ENCODE measurements at places on chromosomes 2 and 18. TPM values are rescaled to one million over a fixed set of nuclear protein-coding genes. Genes with fewer than 3 reads are reported as not detected.

DNA sequence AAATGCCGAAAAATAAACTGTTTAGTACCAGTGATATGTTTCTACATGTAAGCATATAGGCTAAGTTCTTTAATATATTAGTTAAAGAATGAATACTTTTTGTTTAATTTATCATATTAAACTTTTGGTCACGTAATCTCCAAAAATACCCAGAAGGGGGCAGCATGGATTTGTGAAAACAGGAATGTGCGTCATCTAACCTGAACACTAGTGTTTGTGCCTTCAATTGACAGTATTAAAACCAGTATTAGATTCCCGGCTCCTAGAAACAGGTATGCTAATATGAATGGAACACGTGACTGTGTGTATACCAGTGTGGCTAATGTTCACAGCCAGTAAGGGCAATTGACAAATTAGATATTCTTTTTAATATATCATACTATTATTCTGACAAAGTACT, 51.8 kb downstream of the WDR7 start:
- DNase-seq = no peak

GRCh38 chr2:99862566-99862965, 279.8 kb downstream of the AFF3 start:
- DNase-seq = no peak

DNA sequence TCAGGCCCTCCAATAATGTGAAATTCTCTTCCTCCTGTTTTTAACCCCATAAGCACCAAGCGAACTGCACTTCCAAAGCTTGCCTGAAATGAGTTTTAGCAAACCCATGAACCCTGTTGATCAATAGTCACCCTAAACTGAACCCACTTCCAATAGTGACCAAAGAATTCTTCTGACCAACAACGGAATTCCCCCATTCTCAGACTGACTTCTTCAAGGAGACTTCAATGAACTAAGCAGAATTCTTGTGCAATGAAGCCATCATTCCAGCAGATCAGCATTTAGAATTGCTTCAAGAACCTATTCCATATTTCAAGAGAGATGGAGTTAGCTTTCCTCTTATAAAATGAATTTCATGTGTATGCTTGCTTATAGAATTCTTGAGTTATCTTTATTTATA, 176.9 kb upstream of the FN1 start:
- DNase-seq = no peak

GRCh38 chr2:237596520-237597195, 6.1 kb upstream of the RAB17 start:
- no peak for DNase-seq

DNA sequence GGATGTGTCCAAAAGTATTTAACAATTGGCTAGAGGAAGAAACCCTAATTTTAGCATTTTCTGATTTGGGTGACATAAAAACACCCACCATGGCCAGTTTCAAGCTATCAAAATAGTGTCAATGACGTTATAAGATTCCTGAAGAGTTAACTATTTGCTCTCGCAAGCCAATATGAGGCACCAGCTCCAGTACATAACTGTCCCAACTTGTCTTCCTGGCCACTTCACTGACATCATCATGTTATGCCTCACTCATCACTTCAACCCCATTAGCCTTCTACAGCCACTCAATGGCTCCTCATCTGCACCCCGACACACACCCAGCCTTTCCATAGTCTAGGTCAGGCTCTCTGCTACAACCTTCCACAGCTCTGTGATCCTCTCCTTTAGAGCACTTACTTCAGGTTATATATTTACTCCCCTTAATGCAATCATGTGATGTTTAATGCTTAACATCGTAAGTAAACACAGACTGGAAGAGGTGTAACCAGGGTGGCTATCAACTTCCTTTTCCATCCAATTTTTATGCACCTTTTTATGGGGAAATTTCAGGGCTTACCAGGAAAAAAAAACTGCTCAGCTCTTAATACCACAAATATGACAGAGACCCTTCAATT, 158.7 kb downstream of the VWC2L start:
- DNase-seq = no peak

DNA sequence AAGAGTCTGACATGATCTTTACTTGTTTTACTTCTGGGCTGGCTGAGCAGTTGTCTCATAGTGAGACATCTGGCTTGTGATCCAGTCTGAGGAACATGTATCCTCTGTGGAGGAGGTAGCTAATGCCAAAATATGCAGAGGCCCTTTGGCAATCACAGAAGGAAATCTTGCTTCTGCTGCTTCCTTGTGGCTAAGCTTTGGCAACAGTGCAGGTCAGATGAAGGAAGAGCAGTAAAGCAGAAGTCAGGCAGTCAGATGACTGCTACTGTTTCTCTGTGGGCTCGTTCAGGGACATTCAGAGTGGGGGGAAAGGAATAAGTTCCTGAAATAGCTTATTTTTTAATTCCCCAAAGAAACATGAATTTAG, 22.3 kb downstream of the DOK1 start:
- DNase-seq = no peak

DNA sequence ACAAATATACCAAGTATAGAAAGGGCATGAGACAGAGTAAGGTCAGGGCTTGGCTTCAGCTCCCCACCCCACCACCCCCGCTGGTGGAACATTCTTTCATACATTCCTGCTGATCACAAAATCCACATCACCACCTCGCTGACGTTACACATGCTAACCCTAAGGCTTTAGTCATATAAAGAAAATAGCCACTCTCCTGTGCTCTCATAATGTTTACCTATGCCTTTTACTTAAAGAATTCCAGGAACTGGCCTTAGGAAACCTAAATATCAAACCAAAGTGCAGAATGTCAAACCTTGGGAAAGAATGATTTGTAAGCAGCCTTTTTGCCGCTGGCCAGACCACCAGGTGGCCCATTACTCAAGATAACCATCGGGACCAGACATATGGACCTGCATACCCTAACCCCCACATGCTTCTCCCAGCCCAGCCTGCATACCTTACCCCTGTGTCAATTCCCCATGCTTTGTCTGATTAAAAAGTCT, 136.3 kb upstream of the SLC39A10 start:
- no peak for DNase-seq

DNA sequence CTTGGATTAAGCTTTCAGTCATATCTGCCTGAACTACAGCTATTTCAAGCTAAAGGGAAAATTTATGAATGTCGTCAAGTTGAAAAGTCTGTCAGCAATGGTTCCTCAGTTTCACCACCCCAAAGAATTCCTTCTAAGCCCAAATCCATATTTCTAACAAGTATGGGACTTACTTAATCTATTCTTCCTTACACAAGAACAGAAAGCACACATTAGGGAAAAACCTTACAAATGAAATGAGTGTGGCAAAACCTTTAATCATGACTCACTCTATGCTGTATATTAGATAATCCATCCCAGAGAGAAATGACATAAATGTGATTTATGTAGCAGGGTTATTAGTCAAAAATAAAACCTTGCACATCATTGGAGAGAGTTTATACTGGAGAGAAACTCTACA, 78.9 kb downstream of the RAB31 start:
- DNase-seq = no peak

- no peak for DNase-seq
Observed at GRCh38 chr2:199818026-199818425, 33.0 kb downstream of the FTCDNL1 start.

GRCh38 chr18:47418746-47419145, 167.3 kb upstream of the SKOR2 start:
- no peak for DNase-seq

DNA sequence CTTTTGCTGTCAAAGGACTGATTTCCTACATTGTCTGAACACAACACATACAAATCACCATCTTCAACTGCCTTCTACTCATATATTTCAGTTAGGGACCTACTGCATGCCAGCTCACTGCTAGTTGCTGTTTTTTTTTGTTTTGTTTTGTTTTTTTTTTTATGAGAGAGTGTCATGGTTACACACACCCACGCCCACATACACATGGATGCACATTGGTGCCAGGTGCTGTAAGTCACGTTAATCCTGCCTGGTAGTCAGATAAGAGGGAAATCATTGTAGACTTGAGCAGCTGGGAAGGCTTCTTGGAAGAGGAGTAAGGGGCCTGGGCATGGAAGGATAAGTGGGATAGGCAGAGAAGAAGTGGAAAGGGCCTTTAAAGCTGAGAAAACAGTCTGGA, 209.9 kb downstream of the TDRD15 start:
- DNase-seq = no peak

GRCh38 chr18:38693104-38693503, 1127.5 kb upstream of the CELF4 start:
- no peak for DNase-seq

- DNase-seq = no peak
Observed at GRCh38 chr18:13572721-13573120, 153.6 kb downstream of the FAM210A start.

- no peak for DNase-seq
Observed at GRCh38 chr18:33805592-33805991, 227.6 kb downstream of the ASXL3 start.

GRCh38 chr18:68024716-68025115, 508.2 kb upstream of the DSEL start:
- DNase-seq = no peak

DNA sequence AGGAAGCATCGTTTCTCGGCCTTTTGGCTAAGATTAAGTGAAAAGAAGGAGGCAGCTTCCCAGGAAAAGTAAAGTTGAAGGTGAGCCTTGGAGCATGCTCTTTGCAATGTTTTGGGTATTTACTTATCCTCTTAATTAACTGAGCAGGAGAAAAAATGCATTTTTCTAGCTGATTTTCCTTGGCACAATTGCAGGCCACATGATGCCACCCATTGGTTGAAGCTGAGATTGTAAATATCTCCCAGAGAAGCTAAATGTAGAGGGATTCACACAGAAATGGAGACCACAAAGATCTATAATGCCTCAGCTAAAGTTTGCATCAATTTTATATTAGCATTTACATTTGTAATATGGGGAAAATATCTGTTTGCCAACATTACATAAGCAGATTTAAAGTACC, 294.1 kb downstream of the KCNS3 start:
- DNase-seq = no peak

DNA sequence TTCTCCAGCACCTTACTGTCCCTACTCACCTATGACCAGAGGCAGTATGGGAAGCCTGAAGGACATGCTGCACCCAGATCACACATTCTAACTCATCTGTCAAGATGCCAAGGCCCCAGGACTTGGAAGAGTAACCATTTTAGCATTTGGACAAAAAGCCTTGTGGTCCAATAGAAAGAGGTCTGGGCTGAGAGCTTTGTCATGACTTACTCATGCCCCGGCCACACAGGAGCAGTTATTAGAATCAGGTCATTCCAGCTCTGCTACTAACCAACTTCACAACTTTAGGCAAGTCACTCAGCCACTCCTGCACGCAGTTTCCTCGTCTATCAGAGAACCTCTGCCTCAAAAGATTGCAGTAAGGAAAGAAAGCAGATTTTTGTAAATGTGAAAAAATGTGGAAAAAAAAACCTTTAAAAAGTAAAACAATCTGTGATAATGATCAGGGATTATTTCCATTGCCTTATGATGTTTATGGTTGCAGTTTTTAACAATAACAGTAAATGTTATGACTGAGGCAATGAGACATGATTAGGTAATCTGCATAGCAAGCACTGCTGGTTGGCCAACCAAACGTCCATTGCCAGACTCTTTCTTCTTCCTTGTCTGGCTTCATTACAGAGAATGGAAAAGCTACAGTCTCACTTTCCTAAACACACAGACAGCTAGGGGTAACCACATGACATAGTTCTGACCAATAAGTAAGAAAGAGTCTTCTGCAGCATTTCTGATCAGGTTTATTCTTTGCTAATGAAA, 255.4 kb upstream of the CHAC2 start:
- DNase-seq = no peak

DNA sequence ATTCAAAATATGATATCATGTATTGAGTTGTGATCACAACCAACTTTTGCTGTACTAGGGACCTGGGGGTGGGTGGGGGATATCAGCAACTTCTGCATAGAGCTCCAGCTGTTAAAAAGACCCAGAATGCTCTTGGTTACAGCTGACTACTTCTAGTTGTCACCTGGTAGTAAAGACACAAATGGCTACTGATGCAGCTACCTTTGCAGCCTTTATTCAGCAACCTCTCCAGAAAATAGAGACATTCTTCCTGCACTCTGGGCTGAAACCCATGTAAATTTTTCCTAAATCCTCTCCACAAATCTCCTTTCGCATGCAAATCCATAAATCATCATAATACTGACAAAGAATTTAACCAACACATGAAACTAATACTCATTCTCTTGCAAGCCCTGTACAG, 238.3 kb downstream of the TCF4 start:
- DNase-seq = no peak

GRCh38 chr2:96340493-96341414, 5.2 kb downstream of the NCAPH start:
- DNase-seq = no peak

- no peak for DNase-seq
Observed at GRCh38 chr2:121203591-121204249, 81.3 kb downstream of the TFCP2L1 start.

GRCh38 chr18:3457261-3457724, 7.3 kb downstream of the TGIF1 start:
- DNase-seq = no peak

GRCh38 chr2:37568565-37568964, 102.9 kb downstream of the CDC42EP3 start:
- no peak for DNase-seq

DNA sequence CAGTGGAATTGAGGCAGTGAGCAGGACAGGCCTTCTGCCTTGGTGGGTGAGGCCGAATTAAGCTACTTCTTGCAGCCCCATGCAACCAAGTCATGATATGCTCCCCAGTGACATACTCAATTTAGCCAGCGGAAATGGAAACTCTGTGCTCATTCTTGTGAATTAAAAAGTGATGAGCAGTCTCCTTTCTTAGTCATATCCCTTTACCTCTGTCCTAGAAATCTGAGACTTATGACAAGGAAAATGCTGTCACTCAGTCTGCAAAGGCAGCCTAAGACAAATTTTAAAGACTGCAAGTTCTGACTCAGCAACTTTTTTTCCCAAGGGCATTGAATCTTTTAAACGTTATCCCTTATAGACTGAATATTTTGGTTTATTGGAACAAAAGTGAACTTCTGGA, 218.2 kb downstream of the SH3BP4 start:
- no peak for DNase-seq

The UGT1A3 gene
- not detected for total RNA-seq

The STON1 gene
- total RNA-seq = 13.4 TPM

The RPE gene
- 66.5 TPM for total RNA-seq

The RGPD4 gene
- 0.05 TPM for total RNA-seq

The TSPYL6 gene
- total RNA-seq = not detected

The KATNAL2 gene
- total RNA-seq = 11.7 TPM

The PIEZO2 gene
- 10.7 TPM for total RNA-seq

The IL1R2 gene
- total RNA-seq = not detected

The ARHGEF4 gene
- 18.1 TPM for total RNA-seq

The GTF2A1L gene
- not detected for total RNA-seq

The NRP2 gene
- total RNA-seq = 19.9 TPM

The EVA1A gene
- total RNA-seq = 3.2 TPM

The TGFA gene
- total RNA-seq = 3.0 TPM

The ABHD1 gene
- 0.62 TPM for total RNA-seq
